ENCODE measurements at places on chromosomes 12 and 14.

GRCh38 chr14:68552602-68553001, 240.3 kb downstream of the ZFP36L1 start:
- DNase-seq: peak; percentile 32

DNA sequence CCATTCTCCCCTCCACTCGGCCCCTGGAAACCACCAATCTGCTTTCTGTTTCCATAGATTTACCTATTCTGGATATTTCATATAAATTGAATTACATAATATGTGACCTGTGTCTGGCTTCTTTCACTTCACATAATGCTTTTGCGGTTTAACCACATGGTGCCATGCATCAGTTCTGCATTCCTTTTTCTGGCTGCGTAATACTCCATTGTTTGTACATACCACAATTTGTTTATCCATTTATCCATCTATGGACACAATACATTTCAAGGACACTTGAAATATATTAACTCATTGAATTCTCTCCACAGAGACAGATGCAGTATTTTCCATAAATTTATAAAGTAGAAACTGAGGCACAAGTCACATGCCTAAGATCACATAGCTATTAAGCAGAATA, 110.3 kb upstream of the ETV6 start:
- no peak for DNase-seq

GRCh38 chr12:5723071-5723470, 222.0 kb downstream of the ANO2 start:
- DNase-seq: no peak

GRCh38 chr14:23023022-23023794, 11.5 kb downstream of the PSMB5 start:
- DNase-seq: no peak
